NCI-H187 treated with DMSO at 0.1 percent for 48 hours (cell line): ENCODE measurements at places on chromosomes 7 and 10.

DNA sequence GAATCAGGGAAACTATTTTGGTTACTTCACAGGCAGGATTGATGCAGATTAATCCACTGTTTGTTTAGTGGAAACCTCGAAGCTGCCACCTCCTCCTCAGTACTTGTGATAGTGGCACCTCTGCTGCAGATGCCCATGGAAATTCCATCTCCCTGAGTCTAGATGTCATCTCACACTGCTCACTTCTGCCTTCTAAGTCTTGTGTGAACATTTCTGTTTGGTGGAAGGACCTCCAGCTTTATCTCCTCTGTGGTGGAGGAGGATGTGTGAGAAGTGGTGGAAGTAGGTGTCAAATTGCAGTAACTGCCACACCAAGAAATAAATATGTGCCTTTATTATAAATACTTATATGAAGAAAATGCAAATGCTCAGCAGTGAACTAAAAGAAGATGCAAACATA is 25.8 kb upstream of the GPR141 start:
- no peak for DNase-seq

- no peak for DNase-seq
Measured at GRCh38 chr10:12757351-12757750, 244.2 kb downstream of the CCDC3 start.

DNA sequence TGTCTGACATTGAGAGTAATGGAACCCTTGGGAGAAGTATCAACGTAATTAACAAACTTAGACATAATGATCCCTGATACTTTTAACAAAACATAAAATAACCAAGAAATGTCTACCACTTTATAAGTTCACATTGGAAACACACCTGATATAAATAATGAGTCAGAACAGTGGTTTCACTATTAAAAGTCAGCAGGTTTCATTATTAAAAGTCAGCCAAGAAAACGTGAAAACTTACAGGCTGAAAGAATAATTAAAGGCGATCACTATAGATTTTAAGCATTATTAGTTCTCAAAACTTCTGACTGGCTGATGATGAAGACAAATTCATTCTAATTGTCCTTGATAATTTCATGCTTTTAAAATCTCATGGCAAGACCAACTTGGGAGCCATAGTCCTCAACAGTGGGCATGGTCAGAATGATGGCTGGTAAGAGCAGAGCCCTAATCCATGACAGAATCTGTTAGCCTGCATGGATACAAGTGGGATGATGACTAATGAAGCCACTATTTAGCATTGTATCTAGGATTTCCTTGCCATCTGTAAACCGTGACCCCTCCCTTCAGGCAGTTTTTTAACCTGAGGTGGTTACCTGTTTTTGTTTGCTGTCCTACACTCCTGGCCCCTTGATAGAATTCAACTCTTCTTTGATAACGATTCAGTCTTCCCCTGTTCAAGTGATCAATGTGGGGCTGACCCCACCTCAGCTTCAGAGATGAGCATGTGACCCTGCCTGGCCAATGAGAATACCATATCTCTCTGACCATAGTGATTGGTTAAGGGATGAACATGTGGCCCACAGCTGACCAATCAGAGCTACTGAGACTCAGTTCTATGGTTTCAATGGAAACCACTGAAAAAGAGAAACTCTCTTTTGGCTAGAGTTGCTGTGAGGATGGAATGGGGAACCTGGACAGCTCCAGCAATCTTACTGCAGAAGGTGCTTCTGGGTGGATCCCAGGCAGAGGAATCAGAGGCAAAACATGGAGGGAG is 151.0 kb downstream of the PLPP4 start:
- no peak for DNase-seq

DNA sequence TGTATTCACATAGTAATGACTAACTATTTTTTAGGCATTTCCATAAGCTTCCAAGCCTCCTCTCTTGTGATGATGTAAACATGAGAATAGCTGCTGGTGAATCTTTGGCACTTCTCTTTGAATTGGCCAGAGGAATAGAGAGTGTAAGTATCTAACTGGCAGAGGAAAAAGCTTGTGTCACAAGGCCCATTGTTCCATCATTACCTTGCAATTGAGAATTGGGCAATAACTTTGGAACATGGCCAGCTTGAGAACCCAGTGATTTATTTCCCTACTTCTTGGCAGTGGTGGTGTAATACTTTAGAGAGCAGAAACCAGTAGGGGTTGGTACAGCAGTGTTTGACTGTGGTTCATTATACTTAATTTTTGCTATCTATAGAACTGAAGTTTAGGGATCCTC is 12.0 kb downstream of the IFRD1 start:
- no peak for DNase-seq

GRCh38 chr7:156475179-156475578 is 165.4 kb upstream of the RNF32 start:
- DNase-seq: no peak
